GM10248 (cell line): ENCODE measurements at places on chromosomes 4 and X.

GRCh38 chr4:108556588-108557200, 63.7 kb upstream of the RPL34 start:
- DNase-seq, result no peak

GRCh38 chr4:122661176-122662160, 40.6 kb upstream of the IL21 start:
- DNase-seq, result no peak

DNA sequence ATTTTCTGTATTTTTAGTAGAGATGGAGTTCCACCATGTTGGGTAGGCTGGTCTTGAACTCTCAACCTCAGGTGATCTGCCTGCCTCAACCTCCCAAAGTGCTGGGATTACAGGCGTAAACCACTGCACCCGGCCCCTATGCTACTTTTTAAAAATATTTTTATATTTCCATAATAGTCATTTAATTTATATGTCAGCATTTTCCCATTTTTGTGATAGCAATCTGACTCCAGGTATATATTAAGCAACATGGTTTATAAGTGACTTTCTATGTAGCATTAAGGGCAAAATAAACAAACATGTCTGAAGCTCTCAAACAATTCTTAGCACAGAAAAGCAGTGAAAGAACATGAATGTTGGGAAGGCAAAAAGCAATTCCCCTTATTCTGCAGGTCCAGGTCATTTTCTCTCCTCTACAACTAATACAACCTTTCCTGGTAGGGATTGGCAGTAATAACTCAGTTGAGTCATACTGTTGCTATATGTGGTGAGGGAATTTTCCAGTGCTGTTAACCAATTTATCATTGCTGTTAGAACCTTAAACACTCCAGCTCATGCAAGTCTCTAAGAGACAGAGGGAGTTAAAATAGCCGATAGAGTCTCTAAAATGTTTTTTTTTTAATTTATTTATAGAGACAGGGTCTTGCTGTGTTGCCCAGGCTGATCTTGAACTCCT, 24.0 kb downstream of the SMIM14 start:
- DNase-seq, result no peak

- DNase-seq, result no peak
These were observed 4.3 kb downstream of the TMPRSS11D start for GRCh38 chr4:67879486-67879885.

GRCh38 chr4:164902608-164903007, 25.6 kb downstream of the APELA start:
- DNase-seq, result no peak

- DNase-seq, result no peak
These were observed 188.9 kb upstream of the IL1RAPL1 start for GRCh38 chrX:28398342-28398741.

DNA sequence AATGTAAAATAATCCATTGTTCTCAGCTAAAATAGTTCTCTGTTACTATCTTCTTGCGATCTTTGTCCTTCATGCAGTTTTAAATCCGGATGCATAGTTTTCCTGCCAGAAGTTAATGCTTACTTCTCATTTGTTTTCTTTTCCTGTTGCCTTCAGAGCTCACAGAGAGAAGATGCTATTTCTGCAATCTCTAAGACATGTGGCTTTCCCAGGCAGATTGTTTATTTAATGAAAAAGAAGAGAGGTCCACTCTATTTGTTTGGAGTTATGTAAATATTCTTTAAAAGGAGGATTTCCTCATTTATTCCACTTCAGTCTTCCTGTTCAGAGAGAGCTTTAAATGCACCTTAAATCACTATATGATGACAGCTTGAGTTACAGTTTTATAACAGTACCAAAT, 39.3 kb upstream of the HPGD start:
- no peak for DNase-seq

DNA sequence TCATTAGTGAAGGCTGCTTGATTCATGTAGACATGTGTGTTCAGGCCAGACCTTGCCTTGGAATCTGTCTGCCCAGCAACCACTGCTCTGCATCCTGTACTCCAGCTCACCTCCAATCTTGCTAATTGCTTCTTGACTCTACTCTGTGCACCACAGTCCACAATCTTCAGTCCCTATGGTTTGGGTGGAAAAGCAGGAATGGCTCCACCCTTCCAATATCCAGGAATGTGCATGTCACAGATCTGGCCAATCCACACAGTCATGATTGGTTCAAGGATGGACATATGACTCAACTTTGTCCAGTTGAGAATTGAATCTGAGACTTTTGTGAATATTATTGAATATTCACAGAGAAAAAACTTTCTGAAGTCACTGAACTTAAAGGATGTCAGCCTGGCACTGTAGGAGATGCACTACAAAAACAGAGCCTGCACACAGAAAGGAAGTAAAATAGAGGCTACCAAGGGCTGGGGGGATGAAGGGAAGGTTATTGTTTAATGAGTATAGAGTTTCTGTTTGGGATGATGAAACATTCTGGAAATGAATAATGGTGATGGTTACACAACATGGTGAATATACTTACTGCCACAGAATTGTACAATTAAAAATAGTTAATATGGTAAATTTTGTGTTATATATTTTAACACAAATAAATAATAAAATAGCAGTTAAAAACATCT, 161.3 kb upstream of the USP38 start:
- DNase-seq, result no peak

DNA sequence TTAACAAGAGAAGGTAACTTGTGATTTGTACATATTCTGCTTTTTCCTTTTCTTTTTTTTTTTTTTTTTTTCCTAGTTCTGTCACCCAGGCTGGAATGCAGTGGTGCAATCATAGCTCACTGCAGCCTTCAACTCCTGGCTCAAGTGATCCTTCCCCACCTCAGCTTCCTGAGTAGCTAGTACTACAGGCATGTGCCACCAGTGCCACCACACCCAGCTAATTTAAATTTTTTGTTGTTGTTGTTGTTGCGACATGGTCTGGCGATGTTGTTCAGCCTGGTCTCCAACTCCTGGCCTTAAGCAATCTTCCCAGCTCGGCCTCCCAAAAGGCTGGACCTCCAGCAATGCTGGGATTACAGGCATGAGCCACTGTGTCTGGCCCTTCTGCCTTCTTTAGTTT, 1.5 kb upstream of the TACR3 start:
- DNase-seq, result no peak

DNA sequence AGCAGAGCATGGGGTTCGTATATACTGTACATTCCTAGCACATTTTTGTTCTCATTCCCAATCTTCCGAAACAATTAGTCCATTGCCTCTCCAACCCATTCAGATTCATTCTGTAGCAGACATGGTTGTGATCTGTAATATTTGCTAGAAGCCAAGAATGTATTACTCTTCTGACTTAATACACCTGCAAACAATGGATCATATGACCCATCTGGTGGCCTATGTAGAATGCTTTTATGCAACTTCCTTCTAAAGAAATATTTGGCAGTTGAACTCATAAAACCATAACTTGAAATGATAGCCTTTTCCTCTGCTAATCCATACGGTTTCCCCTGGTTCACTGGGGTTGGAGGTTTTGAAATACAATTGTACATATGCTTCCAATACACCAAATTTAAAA, 32.8 kb upstream of the SGMS2 start:
- no peak for DNase-seq

DNA sequence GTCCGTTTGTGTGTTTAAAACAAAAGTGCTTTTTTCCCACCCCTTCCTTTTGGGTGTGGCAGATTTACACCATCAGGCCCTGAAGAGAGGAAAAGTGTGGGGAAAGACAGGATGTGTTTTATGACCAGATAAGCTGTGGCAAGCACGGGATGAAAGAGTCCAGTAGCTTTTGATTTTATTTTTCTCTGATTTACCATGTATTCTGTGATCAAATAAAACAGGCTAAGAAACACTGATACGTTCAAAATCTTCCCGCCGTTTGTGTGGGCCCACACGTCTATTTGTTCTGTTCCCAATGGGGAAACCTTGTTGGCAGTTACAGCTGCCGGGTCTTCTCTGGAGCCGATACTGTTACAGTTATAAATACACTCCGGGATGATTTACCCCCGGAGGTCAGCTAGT, 10.8 kb downstream of the LRP2BP start:
- DNase-seq, result no peak

DNA sequence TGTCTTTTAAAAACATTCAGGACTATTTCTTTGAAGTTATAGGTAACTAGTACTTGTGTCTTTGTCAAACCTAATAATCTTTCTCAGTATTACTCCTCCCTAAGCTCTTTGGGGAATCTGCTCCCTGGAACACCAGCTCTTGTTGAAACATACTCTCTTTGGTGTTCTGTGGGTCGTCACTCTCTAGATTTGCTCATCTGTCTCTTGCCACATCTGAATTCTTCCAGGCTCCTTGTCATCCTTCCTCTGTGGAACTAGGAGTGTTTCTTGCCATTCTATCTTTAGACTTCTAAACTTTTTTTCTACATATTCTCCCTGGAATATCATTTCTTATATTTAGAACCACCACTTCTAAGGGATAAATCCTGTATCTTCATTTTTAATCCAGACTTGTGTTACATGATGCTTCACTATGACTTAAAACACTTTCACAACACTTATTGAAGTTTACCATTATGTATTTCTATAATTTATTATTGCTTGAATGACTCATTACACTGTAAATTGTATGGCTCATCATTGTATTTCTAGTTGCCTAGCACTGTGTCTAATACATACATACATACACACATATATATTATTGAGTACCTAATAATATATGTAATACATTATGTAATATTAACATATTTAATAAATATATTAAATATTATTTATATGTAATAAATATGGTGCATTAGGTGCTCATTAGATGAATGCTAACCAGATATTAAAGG, 186.1 kb downstream of the TMA16 start:
- no peak for DNase-seq

GRCh38 chr4:163858515-163858914, 364.0 kb downstream of the TMA16 start:
- DNase-seq, result no peak

GRCh38 chr4:152605641-152606335, 69.9 kb upstream of the FBXW7 start:
- no peak for DNase-seq

DNA sequence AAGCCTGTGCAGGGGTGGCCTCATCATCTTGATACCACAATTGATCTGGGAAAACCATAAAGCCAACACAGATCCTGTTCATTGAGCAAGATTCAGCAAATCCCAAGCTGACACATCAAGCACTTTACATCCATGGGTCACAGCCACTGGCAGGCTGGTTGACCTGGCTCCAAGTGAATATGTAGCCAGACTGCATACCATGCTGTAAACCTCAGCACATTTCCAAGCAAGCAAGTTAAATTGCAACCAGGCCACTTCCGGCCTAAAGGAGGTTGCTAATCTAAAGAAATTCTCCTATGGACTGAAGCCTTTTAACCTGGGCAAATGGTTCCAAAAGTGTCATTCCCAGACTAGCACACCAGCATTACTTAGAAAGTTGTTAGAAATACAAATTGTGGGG, 54.4 kb upstream of the USP26 start:
- no peak for DNase-seq

DNA sequence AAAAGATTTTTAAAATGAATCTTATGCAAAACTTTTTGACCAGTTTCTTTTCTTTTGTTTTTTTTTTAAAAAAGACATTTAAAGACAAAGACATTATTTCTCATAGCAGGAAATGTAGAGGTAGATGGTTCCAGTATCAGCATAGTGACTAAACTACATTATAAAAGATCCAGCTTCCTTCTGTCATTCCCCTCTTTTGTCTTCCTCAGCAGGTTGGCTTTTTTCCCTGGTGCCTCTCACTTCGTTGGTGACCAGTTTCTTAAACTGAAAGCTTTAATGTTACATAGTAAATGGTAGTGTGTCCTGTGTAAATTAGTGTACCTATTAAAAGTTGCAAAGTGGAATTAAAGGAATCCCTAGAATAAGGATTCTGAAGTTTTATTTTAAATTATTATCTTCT, 36.1 kb downstream of the DCK start:
- DNase-seq, result no peak

DNA sequence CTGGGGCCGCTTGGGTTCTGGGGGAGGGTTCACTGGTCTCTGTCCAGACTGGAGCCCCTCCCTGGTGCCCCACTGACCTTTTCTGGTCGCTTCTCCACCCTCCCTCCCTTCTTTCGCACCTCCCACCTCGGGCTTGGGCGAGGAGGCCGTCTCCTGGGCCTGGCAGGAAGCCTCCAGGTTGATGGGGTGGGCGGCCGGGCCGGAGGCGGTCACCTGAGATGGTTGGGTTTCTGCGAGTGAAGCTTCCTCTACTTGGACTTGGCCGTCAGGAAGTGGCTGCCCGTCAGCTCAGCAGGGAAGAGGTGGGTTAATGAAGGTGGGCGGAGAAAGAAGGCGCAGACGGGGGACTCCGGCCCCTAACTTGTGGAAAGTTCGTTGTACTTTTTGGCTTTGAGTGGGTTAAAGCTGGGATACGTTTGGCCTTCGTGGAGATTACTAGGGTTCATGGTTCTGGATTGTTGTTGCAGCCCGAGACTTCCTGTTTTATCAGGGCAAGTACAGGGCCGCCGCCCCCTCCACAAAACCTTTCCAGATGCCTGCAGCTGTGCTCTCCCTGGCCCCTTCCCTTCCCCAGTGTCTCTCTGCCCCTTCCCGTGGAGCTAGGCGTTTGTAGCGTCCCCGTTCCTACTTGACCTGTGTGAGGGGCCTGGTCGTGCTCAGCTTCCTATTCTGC, 1.2 kb downstream of the AKAP17A start:
- DNase-seq, result peak; percentile 72

- DNase-seq, result no peak
These were observed 169.8 kb upstream of the GALNT7 start for GRCh38 chr4:172998527-172999469.

DNA sequence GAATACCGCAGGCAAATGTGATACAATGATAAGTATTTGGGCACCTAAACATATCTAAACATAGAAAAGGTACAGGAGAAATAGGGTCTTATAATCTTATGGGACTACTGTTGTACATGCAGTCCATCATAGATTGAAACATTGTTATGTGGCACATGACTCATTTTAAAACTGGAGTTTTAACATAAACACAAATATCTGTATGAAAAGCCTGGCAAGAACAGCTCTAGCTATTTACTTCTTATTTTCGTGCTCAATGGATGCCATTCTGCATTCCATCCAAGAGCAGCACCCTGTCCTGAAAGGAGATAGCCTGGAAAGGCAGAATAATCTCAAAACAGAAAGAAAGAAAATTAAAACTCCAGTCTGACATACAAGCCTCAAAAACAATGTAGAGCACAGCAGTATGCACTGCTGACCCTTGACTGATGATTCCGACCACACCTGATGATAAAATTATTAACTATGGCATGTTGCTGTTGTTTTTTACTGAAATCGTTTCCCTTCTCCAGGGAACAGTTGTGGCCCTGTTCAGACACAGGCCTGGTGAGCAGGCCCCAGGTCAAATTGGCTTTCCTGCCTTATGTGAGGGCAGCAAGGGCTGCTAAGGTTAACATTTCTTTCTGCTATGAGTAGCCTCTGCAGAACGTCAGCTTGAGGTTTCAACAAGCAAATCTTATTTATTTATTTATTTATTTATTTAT, 152.7 kb downstream of the APBB2 start:
- no peak for DNase-seq

GRCh38 chr4:129337228-129337620, 241.3 kb downstream of the C4orf33 start:
- no peak for DNase-seq

DNA sequence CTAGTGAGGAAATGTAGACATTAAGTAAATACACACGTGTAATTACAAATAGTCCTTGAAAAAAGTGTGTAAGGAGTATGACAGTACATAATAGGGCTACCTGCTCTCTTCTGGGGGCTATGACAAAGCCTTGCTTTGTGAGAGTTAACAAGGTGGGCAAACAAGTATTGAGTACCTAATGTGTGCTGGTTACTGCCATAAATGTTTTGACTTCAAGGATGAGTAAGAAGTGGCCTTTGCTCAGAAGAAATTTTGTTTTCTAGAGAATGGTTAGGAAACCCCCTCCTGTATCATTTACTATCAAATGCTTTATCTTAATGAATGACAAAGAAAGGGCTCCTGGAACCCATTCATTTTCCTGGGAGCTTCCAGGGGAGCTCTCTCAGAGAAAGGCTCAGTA, 167.0 kb upstream of the CASK start:
- DNase-seq, result no peak
